ENCODE measurements at places on chromosomes 5 and 9.

DNA sequence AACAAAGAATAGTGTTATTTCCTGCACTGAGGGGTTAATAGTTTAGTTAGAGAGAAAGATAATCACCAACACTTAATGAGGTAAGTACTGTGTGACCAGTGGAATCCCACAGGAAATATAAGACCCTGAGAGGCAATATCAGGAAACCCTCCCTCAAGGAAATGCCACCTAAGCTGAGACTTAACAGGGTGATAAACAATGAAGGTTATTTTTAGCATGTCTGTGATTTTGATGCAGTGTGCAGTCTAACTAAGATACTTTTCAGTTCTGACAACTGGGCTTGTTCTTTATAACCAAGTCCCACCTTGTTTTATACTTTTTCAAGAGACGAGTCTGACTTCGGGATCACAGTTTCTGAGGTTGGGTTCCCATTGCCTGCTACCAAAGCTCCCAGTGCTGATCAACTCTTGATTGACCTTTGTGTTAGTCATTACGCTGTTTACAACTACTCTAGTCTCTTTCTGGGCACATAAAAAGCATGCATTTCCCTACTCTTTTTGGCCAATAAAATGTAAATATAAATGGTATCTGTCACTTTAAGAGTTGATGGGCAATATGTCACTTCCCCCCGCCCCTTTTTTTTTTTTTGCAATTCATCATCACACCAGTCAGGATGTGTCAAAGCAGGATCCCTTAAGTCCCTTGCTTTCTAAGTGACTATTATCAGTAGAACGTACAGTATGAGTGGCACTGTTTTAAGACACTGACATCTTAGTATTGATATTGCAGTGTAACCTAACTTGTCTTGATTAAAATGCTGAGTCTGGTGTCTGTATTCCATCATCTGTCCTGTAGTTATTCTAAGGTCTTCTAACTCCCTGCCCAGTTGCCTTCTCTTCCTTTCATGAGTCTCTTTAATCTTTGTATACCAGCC is 31.4 kb downstream of the C6 start:
- no peak for DNase-seq

GRCh38 chr9:89869793-89870580 is 265.2 kb downstream of the GADD45G start:
- DNase-seq, result no peak

DNA sequence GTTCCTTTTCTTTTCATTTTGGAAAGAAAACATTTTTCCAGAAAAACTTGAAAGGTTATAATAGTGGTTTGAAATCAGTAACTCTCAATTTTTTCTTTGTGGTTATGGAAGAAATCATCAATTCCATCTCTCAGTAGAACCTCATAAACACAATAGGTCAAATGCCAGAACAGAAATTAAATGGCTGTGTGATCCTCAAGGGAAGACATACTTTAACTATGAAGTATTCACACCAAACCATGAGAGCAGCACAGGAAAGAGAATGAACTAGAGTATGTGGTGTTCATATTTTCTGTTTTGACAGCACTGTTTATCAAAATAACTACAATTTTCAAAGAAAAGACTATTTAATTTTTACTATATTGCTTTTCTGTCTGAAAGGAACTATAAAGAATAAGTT is 29.7 kb upstream of the EFNA5 start:
- no peak for DNase-seq

- peak; percentile 64 for DNase-seq
Observed at GRCh38 chr5:122311961-122312590, at the start of gene SNCAIP. Gene SNCAIP (plus strand): TSS chr5:122312237. CDS start chr5:122391135, 78,898 bp downstream.

GRCh38 chr5:96997265-96997859 is 61.5 kb downstream of the LNPEP start:
- DNase-seq, result peak; percentile 39

DNA sequence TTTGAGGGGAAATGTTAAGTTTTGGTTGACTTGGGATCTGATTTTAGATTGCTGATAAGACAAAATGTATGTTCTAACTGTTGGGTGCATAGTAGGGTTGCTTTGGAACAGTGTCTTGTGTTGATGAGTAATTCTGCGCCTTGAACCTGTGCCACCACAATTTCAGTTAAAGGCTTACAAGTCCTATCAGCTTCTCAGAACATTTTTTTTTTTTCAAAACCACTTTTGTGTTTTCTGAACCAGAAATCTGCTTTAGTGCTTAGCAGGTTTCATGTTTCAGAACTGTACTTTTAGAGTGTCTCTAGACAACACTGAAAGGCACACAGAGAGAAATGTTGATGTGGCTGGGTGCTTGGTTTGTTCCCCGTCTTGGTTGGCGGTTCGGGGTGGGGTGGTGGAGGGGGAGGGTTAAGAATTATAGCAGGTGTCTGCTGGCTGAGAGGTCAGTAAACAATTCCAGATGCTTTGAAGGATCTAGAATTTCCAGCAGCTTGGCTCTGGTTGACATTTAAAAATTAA is 84.6 kb downstream of the ANKRD55 start:
- peak; percentile 60 for DNase-seq

DNA sequence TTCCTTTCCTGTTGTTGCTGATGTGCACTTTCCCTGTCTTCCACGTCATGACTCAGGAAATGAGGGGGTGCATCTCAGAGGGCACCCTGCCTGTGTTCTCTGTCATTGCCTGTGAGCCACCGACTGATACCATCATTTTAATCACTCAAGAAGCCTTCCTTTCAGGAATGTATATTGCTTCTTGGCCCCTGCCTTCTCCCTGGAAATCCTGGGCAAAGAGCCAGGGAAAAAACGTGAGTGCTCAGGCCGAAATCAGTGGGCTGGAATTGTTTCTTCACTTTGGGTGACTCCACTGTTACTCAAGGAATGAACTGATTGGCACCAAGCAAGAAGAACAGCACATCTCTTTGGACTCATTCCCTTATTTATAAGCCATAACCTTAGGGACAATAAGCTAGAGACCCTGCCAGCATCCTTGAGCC is 126.1 kb downstream of the SNX18 start:
- DNase-seq, result no peak

DNA sequence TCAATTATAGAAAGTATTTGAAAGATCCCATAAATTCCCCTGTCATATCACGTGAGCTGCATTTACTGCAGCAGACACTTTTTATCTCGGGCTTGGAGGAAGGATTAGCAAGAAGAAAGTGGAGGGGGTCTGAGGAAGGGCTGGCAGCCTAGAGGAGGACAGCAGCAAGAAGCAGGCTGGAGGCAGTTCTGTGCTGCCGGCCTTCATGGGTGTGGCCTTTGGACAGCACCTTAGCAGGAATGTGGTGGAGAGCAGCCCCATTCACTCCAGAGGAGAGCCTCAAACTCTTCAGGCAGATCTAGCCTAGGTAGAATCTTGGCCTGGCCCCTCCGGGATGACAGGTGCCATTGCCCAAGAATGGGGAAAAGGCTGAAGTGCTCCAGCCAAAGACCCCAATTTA is 89.8 kb upstream of the GABRP start:
- no peak for DNase-seq

DNA sequence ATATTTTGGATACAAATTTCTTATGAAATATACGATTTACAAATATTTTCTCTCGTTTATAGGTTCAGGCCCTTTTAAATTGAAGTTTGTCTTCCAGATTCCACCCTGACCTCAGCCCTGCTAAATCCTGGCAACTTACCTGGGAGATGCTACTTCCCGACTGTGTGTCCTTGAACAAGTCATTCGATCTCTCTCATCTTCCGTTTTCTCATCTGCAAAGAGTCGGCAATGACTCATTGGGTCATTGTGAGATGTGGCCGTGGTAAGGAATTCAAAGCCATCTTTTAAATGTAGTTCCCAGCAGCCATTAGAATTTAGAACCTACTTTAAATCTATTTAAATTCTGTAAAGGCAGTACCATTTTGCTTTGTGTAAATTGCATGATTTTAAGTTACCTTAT is 72.5 kb downstream of the LHX2 start:
- DNase-seq, result no peak

DNA sequence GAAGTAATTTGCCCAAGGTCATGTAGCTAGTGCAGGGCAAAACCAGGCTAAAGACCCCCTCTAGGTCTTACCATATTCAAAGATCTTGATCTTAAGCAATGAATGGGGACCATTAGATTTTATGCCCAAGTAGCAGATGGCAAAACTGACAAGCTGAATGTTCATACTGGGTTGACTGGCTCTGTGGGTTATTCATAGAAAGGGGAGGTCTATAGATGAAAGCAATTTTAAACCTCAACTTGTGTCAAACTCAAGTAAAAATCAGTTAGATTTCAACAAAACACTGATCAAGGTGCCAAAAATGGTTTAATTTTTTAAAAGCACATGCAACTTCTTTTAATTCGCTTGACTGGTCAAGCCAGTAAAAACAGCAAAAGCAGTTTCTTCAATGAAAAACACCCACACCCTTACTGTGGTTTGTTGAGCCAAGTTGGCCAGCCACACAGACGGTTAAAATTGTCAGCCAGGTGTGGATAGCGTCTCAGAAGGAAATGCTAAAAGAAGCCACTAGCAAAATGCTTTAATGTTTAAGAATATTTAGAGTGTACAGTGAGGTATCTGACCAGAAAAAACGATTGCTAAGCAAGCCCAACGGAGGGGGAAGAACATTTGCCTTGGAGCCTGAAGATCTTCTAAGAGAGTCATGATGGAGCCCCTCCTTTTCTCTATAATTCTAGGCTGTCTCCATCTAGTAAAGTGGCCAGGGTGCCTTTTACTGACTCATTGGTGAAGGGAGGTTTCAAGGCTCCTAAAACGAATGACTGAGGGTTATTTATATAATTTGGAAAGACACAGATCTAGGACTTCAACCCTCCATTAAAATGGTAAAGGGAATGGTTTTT is 539.6 kb upstream of the CLINT1 start:
- DNase-seq, result no peak

DNA sequence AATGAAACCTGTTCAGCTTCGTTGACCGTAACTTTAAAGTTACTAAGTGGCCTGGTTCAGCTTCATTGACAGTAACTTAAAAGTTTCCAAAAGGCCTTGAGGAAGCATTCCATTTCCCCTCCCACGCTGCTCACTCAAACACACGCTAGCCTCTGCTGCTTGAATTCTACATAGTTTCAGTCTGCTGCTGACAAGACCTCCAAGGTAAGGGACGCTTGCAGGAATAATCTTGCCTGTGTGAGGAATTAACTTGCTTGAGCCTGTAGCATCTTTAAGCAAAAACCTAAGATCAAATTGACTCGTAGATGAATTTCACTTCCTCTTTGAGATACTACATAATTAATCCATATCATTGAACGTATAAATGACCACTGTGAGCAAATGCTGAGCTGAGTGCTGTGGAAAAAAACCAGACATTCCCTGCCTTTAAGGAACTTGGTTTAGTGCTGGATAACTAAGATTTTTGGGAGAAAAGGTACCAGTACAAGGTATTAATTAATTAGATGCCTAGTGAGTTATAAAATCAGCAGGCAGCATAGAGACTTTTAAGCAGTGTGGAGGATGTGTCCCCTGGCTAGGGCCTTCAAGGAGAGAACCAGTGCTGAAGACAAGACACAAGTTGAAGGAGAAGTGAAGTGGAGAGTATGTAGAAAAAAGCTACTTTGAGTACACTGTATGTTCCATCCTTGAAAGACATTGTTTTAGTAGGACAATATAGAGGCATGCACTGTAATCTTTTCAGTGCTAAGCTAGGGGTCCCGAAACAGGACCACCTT is 39.2 kb downstream of the GRAMD2B start:
- no peak for DNase-seq

DNA sequence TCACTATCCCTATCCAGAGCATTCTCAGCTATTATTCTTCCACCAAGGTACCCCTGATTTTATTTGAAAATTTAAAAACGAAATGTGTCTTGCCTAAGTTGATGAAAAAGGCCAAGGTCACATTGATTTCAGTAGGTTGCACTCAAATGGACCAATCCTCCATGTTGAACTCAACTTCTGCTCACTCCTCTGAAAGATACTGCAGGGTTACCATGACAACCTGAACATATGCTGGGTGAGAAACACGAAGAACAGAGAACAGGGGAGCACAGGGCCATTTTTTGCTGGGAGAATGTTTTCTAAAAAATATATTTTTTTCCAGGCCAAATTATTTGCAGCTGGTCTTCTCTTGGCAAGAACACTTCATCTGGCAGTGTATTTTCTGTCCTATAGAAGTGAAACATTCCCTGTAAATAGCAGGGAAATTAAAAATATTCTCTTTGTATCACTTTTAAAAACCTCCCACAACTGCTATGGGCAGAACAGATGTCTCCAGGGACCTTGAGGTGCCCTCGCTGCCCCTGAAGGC is 215.9 kb downstream of the NXNL2 start:
- no peak for DNase-seq

DNA sequence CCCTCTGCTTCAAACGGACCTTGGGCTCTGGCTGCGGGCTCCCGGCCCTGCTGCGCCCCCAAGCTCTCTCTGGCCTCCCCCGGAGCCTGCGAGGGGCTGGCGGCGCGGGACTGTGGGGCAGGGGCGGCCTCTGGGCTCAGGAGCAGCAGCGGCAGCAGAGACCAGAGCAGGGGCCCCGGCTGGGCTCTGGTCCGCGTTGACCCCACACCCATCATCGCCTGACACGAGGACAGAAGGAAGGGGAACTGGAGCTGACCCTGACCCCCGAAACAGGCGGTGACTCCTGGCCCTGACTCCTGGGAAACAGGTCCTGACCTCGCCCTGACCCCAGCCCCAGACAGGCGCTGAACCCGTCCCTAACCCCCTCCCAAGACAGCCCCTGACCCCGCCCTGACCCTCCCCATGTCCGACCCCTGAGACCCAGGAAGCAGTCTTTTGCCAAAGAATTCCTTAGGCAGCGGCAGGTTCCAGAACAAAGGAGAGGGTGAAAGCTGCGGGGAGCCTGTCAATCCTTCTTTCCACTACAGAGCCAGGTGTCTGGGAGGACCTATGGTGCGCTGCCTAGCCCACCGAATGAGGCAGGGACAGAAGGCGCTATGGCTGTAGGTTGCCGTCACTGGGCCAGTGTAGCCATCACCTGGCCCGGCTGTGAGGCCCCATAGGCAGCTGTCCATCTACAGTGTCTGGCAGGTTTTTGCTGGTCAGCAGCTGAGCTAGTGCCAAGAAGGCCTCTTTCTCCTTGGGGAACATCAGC is 74.7 kb upstream of the SPTLC1 start:
- no peak for DNase-seq

DNA sequence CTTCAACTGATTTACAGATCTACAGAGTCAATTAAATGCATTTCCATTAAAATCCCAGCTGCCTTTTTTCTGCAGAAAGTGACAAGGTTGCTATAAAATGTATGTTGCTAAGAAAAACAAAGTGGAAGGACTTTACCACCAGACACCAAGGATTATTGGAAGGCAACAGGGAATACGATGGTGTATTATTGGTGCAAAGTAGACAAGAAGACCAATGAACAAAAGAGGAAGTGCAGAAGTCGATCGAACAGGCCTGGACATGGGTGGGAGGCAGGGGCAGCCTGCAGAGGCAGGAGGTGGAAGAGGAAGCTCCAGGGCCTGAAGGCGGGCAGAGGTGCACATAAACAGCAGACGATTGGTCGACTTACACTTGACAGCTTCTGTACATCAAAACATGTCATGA is 10.6 kb upstream of the SLC6A19 start:
- DNase-seq, result no peak

DNA sequence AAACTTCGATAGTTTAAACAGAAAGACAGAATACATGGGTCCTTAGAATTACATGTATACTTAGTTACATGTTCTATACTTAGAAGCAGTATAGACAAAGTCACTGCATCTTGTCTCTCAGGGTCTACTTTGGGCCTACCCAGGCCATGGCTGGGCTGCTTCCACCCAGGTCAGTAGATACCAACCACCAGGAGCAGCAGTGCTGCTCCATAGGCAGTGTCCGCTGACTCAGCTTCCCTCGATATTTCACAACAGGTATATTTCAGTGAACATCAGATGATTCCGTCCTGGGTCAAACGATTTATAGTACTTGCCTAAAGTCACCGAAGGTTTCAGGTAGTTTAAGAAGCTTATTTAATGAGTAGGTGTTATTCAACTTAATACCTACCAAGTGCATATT is 18.0 kb downstream of the IARS1 start:
- no peak for DNase-seq

GRCh38 chr9:118230329-118230728 is 526.1 kb downstream of the TLR4 start:
- no peak for DNase-seq

All from NCI-H1092 treated with DMSO at 0.1 percent for 48 hours (cell line).